Hematopoietic multipotent progenitor cell treated with erythropoietin and hydrocortisone succinate and interleukin-3 and kit ligand, for 6 days (in vitro differentiated cells): ENCODE measurements at places on chromosomes 7 and 10.

- no peak for DNase-seq
Observed at GRCh38 chr10:3890602-3891352, 105.8 kb upstream of the KLF6 start.

GRCh38 chr10:44206127-44206818, 178.6 kb downstream of the CXCL12 start:
- no peak for DNase-seq

- DNase-seq, result peak; percentile 79
Observed at GRCh38 chr10:77391605-77392235, 245.9 kb downstream of the KCNMA1 start.

GRCh38 chr7:101829821-101830220, 12.4 kb downstream of the CUX1 start:
- no peak for DNase-seq

DNA sequence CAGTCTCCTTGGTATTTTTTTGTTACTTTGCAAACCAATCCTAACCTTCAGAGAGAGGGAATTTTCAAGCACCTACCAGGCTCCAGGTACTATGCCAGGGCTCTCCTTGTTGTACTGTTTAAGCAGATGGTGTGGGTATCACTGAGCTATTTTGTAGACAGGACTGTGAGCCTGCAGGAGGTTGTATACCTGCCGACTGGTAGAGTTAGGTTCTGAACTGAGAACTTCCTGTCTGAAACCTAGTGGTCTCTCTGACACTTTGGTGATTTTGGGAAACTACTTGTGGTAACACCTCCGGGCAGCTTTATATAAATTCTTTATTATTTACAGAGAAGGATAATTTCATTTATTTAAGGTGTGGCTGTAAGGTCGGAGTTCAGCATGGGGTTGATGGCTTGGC, 4.6 kb downstream of the ZNF853 start:
- DNase-seq, result no peak

GRCh38 chr10:60384708-60385398, 4.8 kb downstream of the ANK3 start:
- DNase-seq, result no peak

DNA sequence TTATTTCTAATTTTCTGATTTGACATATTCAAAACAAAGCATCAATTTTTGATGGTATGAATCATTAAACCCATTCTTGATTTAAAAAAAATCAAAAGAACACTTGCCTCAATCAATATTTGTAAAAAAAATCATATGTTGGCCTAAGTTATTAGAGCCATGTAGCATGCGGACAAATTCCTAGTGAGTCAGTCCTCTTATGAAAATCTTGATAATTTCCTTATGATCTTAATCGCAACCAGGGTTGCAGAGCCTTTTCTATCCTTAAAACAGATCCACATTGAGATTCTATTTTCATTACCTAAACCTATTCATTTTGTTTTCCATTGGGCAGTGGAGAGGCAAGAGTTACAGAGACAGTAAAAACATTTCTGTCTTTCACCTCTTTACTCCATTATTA, 203.2 kb downstream of the ARL4A start:
- no peak for DNase-seq

- no peak for DNase-seq
Observed at GRCh38 chr10:114256008-114256765, 17.1 kb downstream of the VWA2 start.

- peak; percentile 63 for DNase-seq
Observed at GRCh38 chr10:22643775-22644174, 70.6 kb downstream of the PIP4K2A start.

- DNase-seq, result no peak
Observed at GRCh38 chr10:122213766-122214165, 57.3 kb upstream of the BTBD16 start.

DNA sequence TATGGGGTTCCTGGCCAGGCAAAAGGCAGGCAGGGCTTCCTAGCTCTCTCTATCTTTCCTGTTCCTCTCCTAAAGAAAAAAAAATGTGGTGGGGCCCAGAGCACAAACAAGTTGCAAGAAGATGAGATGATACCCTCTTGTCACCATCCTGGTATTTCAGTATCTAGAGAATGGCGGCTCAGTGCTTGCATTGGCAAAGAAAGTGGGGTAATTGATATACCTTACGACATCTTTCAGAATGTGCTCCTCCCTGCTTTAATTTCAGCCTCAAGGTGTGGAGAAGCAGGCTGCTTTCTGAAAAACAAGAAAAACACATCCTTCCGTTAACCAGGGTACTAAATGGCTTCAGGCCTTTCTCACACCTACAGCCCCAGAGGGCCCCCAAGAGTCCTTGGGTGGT, 34.5 kb upstream of the CUX1 start:
- DNase-seq, result no peak

DNA sequence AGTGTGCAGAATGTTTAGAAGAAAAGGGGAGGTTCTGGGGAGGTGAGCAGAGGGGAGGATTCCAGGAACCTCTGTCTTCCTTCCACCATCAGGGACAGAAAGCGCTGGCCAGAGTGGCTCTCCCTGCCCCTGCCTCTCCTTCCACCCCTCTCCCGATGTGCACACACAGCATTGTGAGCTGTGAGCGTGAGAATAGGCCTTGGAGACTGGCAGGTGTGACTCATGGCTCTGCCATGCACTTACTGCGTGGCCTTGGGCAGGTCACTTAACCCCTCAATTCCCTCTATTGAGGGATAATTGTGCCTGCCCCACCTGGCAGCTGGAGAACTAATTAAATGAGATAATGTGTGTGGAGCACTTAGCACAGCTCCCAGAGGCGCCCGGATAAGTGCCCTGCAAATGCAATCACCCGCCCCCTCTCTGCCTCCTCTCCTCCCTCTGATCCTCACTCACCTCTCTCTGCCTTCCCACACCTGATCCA, 115.4 kb downstream of the ZMIZ1 start:
- no peak for DNase-seq

DNA sequence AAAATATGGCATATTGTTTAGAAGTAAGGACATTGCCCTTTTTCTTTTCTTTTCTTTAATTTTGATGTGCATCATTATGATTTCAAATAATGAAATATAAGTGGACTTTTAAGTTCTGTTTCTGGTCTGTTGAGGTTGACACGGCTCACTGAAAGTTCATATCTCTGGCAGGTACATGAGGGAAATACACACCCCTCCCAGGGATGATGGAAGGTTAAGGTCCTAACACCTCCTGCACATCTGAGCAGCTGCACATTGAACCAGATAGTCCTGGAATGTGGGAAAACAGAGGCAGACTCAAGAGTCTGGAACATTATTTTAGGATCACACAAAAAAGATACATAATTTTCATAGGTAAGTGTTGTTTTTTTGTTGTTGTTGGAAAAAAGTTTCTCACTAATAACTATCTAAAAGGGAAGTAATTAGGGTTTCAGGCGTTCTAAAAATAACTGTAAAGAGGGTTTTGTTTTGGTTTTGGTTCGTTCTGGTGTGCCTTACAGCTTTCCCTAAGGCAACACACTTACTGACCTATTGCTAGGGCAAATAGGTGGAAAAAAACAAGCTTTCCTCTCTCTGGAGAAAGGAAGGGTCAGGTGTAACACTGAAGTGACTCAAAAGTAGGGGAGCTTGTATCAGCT, 201.2 kb upstream of the PRKCQ start:
- DNase-seq, result no peak

GRCh38 chr10:62081341-62082270, 180.1 kb downstream of the ARID5B start:
- DNase-seq, result peak; percentile 47

DNA sequence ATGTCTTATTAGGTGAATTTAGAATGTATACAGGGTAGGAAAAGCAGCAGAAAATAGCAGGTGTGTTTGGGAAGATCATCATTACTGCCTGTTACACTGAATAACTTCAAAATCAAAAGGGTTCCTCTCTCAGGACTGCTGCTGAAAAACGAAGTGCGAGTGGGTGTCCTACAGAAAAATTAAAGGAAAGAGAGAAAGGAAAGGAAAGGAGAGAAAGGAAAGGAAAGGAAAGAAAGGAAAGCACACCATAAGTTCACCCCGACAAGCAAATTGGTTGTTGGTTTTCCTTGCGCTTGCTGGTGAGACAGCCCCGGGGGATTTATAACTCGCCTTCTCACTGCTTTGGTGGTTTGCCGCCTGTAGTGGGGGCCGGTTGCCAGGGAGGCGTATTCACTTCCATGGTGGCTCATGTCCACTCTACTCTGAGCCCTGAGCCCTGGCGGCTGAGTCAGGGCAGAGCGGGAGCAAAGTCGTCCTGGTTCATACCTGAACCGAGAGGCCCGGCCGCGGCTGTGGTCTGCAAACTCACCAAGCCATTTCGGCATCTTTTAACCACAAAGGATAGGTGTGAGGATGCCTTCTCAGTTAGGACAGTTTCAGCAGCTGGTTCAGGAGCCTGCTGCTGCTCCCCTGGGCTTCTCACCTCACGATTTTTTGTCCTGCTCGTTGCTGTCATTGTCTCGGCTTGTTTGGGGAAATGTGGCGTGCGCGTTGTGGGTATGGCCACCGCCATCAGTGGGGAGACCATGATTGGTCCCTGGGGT, 26.1 kb downstream of the INPP5A start:
- DNase-seq, result no peak

DNA sequence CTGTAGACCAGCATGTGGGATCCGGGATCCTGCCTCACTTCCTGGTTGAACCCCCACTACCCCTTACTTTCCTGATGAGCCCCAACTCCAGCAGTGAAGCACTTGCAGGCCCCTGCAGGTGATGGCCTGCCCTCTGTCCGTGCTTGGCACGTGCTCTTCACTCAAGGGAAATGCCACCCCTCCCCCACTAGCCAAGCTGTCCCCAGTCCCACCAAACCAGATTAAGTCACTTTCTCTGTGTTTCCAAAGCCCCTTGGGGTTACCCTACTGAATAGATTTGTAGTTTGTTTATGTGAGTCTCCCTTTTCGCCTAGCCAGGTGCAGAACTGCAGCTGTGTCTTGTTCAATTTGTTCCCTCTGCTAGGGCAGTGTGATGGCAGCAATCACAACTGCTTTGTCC, 121.7 kb downstream of the WDFY4 start:
- no peak for DNase-seq

GRCh38 chr7:150448789-150449147, 1.7 kb upstream of the GIMAP8 start:
- DNase-seq, result peak; percentile 86

DNA sequence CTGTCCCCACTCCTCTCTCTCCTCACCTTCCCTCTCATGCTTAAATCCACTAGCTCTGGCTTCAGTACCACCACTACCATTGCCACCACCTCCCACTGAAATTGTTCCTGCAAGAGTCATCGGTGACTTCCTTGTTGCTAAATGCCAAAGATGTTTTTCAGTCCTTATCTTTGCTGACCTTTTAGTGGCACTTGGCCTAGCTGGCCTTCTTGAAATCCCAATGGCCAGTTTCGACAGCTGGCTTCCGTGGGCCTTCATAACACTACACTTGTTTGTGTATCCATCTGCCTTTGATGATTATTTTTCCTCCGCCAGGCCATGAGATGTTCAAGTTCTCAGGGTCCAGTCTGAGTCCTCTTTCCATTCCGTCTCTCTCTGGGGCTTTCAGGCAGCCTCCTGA, 118.2 kb upstream of the NANOS1 start:
- no peak for DNase-seq

DNA sequence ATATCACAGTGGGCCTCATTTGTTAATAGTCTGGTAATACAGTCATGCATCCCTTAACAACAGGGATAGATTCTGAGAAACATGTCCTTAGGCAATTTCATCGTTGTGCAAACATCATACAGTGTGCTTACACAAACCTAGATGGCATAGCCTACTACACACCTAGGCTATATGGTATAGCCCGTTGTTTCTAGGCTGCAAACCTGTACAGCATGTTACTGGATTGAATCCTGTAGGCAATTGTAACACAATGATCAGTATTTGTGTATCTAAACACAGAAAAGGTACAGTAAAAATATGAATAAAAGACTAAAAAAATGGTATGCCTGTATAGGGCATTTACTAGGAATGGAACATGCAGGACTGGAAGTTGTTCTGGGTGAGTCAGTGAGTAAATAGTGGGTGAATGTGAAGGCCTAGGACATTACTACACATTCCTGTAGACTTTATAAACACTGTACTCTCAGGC, 12.0 kb upstream of the RHOBTB1 start:
- no peak for DNase-seq

DNA sequence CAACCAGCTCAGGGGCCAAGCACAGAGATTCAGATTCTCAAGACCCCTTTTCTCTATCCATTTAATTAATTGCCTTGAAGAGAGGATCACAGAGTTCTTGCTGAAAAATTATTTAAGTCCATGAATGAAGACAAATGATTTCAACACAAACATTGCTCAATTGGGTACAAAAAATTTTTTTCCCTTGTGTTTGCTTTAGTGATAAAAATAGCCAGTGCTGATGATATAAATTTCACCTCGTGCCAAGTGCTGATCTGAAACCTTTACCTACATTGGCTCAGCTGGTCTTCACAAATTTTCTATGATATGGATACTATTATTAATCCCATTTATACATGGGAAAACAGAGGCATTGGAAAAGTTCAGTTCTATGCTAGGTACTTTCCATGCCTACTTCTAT, 377.1 kb downstream of the NRG3 start:
- no peak for DNase-seq

- peak; percentile 54 for DNase-seq
Observed at GRCh38 chr7:106365252-106366005, 80.6 kb upstream of the NAMPT start.

- DNase-seq, result no peak
Observed at GRCh38 chr10:84891631-84892030, 563.2 kb downstream of the CCSER2 start.

DNA sequence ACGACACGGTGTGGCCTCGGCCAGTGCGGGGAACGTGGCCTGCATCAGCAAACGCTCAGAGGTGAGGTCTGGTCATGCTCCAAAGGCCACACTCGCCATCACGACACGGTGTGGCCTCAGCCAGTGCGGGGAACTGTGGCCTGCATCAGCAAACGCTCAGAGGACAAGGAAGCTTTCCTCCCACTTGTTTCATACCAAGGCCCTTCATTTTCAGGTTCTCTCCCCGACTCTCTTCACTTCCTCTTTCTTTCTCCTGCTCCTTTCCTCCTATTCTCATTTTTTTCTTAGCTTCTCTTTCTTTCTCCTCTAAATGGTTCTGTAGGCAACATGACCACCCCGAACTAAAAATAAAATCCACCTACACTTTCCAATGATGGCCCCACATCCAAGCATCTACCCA, 384.4 kb upstream of the SHH start:
- DNase-seq, result no peak

GRCh38 chr7:1529383-1530116, 952 bp upstream of the MAFK start:
- DNase-seq, result no peak

DNA sequence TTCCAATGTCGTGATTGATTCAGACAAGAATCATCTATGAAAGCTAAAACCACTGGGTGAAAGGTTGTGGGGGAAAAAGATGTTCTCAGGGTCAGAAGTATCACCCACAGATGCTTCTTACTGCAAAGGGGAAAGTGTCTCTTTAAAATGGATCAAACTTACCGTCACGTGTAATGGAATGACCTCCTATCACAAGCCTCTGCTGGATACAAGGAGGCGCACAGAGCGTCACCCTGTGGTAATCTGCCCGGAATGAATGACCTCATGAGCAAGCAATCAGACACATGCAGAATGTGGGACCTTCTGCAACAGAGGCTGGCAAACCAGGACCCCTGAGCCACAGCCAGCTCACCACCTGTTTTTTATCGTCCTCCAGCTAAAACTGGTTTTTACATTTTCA, 33.0 kb downstream of the WIPF3 start:
- DNase-seq, result no peak

GRCh38 chr10:33025039-33025438, 67.0 kb upstream of the ITGB1 start:
- DNase-seq, result no peak
